ENCODE measurements at places on chromosomes 7 and 10.
A peak's percentile ranks its signal among the peaks of the same experiment; 100 is the strongest.

DNA sequence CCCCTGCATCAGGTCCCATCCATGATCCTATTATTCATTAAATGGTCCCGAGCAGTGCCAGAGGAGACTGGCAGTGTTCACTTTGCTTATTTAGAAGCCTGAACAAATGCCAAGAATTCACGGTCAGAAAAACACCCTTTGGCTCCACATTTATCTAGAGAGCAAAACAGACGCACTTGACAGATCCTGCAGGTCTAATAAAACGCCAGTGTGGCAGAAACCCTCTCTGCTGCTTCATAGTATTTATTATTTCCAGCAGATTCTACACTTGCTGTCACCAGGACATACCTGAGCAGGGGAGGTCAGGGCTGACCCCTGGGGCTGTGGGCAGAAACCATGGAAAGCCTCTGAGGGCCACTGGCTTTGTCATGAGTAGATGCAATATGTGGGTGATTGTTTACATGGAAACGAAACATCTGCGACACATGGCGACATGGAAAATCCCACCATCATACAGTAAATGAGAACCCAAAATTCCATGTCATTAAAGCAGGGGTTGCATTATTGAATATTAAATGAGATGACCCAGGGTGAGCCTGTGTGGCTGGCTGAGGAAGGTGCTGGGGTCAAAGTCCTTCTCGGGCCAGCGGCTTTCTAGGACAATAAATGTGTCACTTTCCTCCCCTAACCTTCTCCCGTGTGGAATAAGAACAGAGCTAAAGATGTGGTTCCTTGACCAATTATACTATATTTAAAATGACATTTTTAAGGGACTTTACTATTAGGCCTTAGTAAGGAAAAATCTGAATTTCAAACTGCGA, 205.9 kb upstream of the SVIL start:
- DNase-seq = no peak

GRCh38 chr7:69597278-69598076, 798 bp upstream of the AUTS2 start:
- peak; percentile 60 for DNase-seq

- DNase-seq = no peak
Observed at GRCh38 chr10:100253041-100253440, 14.4 kb downstream of the CWF19L1 start.

- no peak for DNase-seq
Observed at GRCh38 chr10:132102071-132102716, 36.4 kb downstream of the JAKMIP3 start.

DNA sequence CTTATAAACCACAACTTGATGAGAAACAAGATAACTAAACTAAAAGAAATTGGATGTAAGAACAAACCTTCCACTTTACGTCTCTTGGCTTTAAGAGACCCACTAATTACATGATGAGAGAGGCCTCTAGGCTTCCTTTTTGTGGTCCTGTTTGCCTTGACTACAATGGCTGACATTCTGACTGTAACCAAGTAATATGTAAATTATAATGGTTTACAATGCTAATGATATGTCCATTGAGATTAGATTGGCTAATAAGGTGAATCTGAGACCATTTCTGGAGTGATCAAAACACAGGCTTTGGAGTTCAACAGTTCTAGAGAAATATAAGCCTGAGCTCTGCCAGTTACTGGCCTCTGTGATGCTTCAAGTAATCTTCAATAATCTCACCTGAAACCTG, 39.4 kb upstream of the AGMO start:
- DNase-seq = no peak

DNA sequence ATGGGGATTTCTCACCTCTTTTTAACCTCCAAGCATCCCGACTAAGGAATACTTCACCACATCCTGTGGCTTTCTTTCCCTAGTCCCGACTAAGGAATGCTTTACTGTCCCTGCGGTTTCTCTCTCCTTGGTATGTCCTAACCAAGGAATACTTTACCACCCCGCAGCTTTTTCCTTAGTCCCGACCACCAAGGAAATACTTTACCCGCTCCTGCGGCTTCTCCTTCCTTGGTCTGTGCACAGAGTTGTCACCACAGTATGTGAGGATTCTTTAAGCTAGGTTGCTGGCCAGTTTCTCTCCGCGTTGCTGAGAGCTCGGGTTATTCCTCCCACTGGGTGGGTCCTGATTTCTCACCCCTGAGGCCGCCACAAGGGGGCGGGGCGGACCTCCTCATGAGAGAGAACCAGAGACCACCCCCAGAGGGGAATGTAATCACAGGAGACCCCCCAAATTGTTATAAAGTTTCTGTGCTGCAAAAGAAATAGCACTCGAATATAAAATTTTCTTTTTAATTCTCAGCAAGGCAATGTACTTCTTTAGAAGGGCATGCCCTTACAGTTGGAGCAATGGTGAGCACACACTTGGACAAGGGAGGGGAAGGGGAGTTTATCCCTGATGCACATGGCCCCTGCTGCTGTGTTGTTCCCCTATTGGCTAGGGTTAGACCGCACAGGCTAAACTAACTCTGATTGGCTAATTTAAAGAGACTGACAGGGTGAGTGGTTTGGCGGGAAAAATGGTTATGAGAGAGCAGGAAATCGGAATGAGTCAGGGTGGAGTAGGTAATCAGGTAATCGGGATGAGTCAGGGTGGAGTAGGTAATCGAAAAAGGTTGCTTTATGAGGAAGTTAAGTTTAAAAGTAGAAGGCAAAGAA, 12.8 kb downstream of the SUGCT start:
- DNase-seq = no peak

GRCh38 chr10:7162331-7162730, 248.5 kb downstream of the SFMBT2 start:
- no peak for DNase-seq

DNA sequence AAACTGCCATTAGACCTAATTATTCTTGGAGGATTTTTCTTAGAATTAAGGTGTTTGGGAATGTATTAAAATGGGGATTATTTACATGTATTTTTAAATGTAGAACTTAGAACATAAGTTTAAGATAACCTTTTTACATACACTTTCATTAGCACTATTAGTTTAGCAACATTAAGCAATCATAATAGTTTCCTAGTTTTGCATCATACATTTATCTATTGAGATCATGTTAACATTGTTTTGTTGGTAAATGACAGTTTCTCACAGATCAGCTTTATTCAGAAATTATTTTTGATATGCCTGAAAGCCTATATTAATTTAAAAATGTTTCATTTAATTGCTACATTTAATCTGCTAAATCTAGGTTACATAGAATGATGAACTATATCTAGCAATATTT, 189.7 kb upstream of the PPP1R3A start:
- DNase-seq = no peak

- DNase-seq = no peak
Observed at GRCh38 chr7:150371131-150371995, 2.7 kb downstream of the REPIN1 start.

- no peak for DNase-seq
Observed at GRCh38 chr10:80542652-80543318, 5.1 kb downstream of the SH2D4B start.

DNA sequence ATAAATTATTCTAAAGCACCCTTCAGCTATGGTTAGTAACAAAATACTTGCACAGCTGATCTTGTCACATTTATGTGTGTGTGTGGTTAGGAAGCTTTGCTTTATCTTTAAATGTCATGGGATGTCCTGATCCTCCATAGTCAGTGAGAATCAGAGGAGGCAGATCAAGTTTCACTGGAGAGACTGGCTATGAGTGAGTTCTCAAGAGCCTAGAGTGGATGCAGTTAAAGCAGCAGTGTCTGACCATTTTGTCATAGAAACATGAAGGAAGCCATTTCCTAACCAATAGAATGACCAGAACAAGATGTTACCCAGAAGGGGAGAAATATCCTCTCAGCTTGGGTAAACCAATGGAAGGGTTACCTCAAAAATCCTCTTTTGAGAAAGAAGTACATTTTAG, 207.2 kb upstream of the DKK1 start:
- no peak for DNase-seq
